AG08395 (cell line): ENCODE measurements at places on chromosomes 11 and 22.

DNA sequence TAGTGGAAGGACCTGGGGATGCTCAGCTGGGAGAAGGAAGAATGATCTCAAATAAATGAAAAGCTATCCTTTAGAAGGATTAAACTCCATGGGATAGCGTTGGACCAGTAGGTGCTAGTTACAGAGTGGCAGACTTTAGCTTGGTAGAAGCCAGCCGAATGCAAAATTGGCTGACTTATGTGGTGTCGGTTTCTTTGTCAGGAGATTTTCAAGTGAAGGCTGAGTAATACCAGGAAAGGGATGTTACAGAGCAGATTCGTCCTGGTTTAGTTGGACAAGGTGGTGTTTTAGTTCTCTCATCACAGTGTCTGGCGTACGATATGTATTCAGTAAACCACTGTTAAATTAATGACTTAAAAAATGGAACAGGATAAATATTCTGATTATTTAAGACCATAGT lies 26.0 kb downstream of the FDX1 start:
- no peak for DNase-seq

GRCh38 chr22:46350646-46351045 lies 15.1 kb downstream of the TRMU start:
- DNase-seq, result no peak

DNA sequence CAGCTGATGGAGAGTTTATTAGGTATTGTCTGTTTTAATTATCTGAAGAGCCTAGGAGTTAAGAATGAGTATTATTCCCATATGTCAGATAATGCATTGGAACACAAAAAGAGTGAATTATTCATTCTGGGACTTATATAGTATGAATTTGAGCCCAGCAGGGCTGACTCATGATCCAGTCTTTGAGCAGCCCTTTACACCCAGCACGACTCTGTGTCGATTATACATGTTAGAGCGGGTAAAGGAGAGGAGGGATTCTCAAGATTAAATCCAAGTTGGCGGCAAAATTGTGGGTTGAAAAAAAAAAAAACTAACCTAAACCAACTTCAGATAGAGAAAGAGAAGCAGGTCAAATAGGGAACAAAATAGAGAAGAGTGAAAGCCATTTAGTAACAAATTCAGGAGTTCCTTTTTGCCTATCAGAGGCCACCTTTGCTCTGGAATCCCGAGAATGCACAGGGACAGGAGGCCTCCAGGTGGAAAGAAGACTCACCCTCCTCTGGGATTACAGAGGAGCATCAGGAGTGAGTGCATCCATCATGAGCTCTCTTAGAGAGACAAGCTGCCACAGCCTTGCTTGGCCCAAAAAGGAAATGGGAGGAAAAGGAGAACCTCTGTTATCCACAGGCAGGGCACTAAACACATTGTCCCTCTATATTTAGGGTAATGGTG lies 3.1 kb downstream of the MRGPRX1 start:
- DNase-seq, result no peak

DNA sequence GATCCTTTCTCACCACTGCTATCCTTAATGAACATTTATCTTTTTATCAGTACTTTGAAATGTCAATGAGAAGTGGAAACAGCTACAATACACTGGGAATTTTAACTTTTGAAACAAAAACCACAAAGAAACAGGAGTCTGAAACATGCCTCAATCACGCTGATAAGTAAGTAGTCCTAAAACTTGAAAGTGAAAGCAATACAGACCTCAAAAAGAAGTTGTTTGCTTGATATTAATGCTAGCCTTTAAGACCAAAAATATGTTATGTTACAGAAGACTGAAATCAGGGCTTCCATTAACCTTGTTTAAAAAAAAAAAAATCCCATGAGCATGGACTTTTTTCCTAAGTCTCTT lies 21.3 kb downstream of the PHF21A start:
- DNase-seq, result peak; percentile 9

GRCh38 chr22:40547729-40548143 lies 88.8 kb downstream of the MRTFA start:
- no peak for DNase-seq

- peak; percentile 62 for DNase-seq
Observed at GRCh38 chr22:27880778-27881394, 38.2 kb downstream of the PITPNB start.

DNA sequence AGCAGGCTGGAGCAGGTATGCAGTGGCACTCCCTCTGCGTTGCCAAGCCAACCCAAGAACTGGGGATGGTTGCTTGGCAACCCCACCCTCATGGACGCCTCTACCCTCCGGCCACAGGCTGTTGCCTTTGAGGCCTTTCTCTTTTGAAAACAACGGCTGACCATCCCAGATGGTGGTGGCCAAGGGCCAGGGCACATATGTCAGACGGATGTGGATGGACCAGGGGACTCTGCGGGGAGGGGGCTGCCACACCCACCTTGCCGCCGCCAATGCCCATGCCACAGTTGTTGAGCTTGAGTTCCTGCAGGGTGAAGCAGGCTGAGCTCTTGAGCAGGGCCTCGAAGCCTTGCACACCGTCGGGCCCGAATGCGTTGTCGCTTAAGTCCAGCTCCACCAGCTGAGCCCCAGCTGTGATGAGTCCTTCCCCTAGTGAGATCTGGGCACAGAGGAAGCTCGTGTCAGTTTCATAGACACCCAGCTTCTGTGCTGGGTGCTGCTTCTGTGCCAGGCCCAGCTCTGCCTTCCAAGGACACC lies 21.5 kb downstream of the RANGAP1 start:
- peak; percentile 25 for DNase-seq

DNA sequence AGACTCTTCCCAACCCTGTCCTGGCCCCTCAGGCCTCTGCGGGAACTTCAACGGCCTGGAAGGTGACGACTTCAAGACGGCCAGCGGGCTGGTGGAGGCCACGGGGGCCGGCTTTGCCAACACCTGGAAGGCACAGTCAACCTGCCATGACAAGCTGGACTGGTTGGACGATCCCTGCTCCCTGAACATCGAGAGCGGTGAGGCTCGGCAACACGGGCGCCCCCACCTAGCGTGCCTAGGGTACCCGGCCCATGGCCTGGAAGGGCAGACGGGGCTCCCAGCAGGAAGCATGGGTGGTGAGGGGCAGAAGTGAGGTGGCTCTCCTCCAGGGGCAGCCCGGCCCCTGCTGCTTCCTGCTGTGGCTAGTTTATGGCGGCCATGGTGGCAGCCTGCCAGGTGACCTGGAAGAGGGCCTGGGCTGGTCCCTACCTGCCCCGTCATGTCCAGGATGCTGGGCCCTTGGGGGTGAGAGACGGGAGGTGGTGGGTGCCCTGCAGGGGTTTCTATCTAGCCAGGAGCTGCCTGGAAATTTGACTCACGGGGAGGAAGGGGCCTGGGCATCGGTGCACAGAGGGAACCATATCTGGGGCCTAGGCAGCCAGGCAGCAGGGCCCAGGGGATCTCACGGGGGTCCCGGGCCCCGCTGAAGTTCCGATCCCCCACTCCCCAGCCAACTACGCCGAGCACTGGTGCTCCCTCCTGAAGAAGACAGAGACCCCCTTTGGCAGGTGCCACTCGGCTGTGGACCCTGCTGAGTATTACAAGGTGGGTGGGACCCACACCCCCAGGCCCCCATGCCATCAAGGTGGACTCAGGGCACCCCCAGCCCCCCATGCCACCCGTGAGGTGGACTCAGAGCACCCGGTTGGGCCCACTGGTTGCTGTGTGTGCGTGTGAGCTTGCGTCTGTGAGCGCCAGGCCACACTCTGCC lies 9.2 kb downstream of the MUC2 start:
- DNase-seq, result no peak

- DNase-seq, result peak; percentile 33
Observed at GRCh38 chr22:46457502-46458488, 79.6 kb downstream of the CELSR1 start.

DNA sequence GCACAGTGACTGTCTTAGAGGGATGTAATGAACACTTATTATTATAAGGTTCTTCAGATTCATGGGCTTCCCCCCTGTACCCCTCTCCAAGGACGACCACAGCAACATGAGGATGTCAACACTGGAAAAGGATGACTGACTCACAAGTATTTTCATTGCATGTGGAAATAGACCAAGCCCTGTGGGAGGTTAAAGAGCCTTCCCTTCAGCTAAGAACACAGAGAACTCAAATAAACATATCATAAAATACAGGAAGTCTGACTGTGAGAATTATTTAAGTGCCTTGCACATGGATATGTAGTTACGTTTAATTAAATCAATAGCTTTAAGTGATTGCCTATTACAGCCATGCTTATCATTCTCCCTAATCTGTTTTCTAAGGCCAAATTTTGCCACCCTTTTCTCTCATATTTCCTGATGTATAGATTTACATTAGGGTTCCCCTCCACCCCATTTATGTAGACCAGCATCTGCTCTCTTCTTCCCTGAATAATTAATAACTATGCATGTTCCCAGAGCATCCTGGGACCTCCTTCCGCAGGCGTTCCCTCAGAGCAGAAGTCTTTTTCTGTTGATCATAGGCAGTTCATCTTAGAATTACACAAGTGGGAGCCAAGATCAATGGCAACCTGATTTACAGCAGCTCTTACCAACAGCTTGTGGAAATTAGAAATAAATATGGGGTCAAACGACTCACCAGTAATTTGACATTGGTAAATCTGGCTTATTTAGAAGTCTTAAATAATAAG lies 226.9 kb downstream of the OPCML start:
- DNase-seq, result no peak

- DNase-seq, result no peak
Observed at GRCh38 chr22:46574993-46575910, 37.8 kb upstream of the CELSR1 start.

DNA sequence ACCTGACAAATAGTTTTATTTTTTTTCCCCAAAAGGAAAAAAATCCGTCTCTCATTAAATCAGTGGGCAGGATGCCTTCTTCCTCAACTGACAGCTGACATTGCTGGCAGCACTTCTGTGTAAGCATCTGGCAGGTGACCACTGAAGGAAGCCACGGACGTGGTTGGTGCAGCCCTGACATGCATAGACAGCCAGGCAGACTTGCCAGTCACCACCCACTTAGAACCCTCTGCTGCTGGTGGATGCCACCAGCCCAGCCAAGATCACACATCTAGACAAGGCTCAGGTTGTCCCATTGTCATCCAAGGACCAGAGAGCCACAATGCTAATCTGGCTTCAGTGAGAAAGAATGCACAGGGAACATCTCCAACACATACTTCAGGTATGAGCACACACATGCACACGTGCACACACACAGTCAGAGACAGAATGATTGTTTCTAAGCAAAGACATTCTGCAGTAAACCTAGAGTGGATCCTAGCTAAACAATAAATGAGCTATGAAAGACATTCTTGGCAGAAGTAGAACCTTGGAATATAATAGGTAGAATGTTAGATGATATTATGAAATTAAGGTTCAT lies 49.8 kb upstream of the BMAL1 start:
- DNase-seq, result no peak

GRCh38 chr22:32587449-32587848 lies 112.8 kb downstream of the FBXO7 start:
- no peak for DNase-seq

DNA sequence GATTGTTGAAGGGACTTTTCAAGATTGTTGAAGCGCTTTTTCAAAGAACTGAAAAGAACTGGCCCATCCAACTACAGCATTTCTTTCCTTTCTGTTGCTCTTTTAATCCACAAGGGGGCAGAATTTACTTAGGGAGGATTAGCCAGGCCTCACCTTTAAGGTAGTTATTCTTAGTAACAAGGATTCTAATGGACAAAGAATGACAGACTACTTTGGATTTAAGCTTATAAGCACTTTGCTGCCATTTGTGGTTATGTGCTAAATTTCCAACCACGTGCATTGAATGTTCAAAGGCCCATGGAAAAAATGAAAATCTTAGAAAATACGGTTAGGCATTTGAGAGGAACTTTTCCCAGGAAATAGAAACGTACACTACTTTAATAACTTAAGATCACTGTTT lies 49.5 kb upstream of the HSPA8 start:
- DNase-seq, result peak; percentile 45

GRCh38 chr11:21371044-21371443 lies 701.7 kb downstream of the NELL1 start:
- no peak for DNase-seq

DNA sequence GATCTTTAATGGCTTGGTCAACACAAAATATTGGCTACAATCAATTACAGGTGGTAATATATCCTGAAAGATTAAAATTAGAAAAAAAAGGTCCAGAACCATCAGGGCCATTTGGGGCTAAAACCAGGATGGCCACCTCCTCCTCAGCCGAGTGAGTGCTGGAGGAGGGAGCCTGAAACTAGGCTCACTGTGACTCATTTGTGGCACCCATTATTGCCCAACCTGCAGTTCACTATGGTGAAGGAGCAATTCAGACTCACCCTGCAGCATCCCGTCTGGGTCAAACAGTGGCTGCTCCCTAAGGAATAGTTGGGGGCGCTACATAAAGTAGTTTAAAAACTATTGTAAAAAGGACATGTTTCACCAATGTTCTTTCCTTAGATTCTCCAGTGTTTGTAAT lies 60.7 kb downstream of the GLYATL1 start:
- no peak for DNase-seq

- DNase-seq, result no peak
Observed at GRCh38 chr11:94457118-94458029, 36.3 kb downstream of the MRE11 start.

- DNase-seq, result peak; percentile 73
Observed at GRCh38 chr11:132024587-132025295, 654.3 kb downstream of the NTM start.

DNA sequence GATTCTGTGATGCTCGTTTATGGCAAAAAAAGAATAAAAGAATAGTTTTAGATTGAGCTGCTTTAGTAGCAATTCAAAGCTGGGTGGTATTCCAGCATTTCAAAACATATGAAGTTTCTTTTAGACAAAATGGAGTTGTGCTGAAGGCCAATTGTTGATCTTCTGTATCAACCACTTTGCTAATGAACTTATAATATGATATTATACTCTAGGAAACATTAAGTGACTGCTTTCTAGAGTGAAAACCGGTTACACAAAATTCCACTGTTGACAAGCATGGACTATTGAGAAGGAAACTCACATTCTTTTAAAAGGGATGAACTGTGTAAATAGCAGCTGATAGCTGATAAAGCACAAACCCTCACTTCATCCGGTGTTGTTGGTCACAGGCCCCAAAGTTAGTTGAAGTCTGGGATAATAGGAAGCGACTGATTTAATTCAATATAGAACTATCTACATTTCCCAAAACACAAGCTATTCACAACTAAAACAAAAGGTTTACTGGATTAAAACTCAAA lies 255.1 kb downstream of the CADM1 start:
- DNase-seq, result no peak

GRCh38 chr11:45260071-45260470 lies 26.1 kb downstream of the SYT13 start:
- DNase-seq, result no peak
